ENCODE measurements at places on chromosomes 6 and 20.

GRCh38 chr6:102742754-102743356, 1349.3 kb downstream of the GRIK2 start:
- DNase-seq: no peak

GRCh38 chr20:57514273-57514751, 10.6 kb downstream of the CTCFL start:
- DNase-seq: no peak

DNA sequence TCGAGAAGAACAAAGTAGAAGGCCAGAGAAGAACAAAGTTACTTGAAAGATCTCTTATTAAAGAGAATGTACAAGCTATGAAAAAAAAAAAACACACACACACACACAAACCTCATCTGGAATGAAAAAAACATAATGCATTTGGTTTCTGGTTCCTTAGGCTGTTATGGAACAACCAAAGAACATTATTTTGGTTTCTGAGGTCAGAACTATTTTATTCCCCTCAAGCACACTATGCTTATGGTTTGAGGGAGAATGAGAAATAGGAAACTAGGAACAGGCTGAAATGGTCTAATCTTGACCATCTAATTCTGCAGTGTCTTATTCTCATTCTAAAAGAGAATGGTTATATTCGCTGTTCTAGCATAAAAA, 8.8 kb downstream of the PRDM1 start:
- no peak for DNase-seq

- DNase-seq: no peak
Observed at GRCh38 chr20:34540596-34541263, 17.8 kb upstream of the MAP1LC3A start.

DNA sequence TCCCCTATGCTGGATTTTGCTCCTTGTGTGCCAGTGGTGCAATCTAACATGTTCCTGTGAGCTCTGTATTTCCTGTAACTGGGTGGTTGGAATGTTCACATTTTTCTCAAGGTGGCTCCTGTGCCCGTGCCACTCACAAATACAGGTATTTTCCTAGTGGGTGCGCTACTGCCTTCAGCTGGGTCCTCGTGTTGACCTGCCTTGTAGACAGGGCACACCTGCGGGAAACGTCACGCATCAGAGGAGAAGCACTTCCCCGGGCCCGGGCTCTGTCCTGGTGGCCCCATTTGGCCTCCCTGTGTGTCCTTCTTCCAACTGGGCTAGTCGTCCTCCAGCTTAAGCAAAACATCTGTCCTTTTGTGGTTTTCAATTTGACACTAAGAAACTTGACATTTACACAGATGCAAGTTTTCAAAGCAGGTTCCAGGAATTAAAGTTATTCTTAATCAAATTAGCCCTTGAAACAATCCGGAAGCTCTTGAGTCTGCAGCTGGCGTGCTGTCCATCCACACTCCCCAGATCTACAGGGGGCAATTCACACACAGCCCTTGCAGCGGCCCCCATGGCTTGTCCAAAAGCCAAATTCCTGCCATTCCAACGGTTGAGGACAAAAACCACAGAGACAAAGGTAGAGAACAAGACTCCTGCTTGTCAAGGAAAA, 275.1 kb downstream of the CDC5L start:
- DNase-seq: no peak

DNA sequence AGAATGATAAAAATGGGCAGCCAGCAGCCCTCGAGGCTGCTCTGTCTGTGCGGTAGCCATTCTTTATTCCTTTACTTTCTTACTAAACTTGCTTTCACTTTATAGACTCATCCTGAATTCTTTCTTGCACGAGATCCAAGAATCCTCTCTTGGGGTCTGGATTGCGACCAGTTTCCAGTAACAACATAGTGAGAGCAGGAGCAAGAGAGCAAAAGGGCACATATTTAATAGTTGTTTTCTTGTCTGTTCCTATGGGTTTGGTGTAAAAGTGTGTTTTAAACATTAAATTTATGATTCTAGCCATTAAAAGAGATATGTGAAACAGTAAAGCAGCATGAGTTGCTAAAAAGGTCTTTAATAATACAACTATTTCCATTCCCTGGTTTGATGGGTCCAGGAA, 78.8 kb upstream of the OPRM1 start:
- no peak for DNase-seq

All from activated T-helper 9 cell treated with anti-CD3 and anti-CD28 coated beads, Interleukin-2, amount 50 U/mL, for 16 hours (primary cell).